Activated gamma-delta T cell treated with Interleukin-2 at 50 U/mL for 16 hours (primary cell): ENCODE measurements at places on chromosomes 3 and 15.

DNA sequence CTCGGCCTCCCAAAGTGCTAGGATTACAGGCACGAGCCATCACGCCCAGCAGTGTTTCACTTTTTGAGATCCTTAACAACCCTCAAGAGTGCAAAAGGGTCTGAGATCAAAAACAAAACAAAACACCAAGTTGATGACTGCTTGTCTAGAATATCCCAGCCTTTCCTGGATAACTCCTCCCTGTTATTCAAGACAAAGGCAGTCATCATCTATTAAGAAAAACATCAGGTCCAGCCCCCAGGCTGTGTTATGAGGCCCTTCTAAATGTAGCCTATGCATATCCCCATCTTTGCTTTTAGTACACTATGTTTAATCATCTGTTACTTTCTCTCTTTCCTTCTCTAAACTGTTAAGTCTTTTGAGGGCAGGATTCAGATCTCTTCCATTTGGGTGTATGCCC, 150.1 kb upstream of the FHIT start:
- DNase-seq: no peak

GRCh38 chr3:63497641-63498040, 154.8 kb upstream of the SNTN start:
- DNase-seq: no peak

DNA sequence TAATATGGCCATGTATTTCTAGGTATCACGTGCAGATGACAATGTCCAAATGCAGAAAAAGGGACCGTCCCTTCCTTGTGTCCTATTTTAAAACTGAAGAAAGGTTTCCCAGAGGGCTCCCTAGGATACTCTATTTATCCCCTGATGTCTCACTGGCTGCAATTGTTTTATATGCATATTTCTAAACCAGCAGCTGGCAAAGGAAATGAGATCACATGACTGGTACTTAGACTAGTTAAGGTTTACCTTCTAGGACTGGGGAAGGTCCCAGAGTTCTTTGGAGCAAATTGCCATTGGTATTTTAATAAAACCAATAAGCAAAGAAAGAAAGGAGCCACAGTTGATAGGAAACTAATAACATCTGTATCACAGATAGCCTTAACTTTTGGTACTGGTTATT, 29.5 kb downstream of the GTF2E1 start:
- DNase-seq: no peak

- no peak for DNase-seq
Measured at GRCh38 chr3:183244219-183244618, 8.8 kb upstream of the B3GNT5 start.

- no peak for DNase-seq
Measured at GRCh38 chr15:53976844-53977392, 1.3 kb upstream of the UNC13C start.

DNA sequence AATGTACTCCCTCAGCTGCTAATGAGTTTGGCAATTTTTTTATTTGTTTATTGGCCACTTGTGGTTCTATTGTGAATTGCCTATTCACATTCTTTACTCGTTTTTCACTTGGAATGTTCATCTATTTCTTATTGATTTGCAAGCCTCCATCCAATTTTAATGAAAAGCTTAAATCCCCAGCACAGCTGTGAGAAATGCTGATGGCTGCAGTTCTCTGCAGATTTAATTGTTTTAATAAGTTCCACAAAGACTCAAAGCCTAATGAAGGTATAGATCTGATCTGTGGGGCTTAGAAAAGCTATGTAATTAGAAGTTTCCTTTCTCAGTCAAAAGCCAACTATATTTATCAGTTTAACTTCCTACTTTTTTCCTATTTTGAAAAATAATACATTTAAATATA, 41.5 kb downstream of the LYZL4 start:
- no peak for DNase-seq

GRCh38 chr15:46416544-46416943, 781.7 kb downstream of the SQOR start:
- no peak for DNase-seq

DNA sequence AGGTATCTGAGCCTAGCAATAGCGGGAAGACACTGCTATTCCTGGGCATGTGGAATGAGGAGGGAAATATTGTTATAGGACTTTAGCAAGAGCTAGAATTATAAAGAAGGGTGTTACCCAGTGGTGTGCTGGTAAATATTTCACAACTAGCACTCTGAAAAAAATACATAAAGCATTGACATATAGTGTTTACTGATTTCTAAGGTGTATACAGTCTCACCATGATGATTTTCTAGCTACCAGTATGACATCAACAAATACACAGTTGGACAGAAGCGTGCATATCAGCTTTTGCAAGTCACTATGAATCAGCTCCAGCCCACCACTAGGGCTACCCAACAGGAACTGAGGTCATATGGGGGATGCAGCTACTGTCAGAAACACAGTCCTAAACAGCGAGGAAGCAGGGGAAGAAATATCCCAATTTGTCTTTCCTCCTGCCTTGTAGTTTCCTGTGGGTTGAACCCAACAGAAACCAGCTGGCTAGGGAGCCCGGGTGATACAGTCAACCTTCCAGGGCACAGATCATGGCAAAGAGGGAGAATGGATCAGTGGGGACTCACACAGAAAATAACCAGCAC, 39.6 kb downstream of the HGD start:
- no peak for DNase-seq

DNA sequence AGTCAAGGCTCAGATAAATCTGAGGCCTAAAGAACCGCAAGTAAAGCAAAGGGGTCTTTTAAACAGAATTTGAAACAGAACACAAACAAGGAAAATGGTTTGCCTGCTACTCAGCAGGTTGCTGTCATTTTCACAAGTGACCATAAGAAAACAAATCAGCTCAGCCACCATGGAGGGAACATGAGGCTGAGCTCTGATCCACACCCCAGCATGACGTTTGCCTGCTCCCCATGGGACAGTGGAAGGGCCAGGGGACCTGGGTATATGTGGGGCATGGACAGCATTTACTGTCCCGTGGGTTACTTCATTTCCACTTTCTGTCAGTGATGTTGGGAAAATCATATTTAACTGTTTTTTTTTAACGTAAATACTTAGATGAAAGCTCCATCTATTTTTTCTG, 371.2 kb downstream of the LRTM1 start:
- no peak for DNase-seq

DNA sequence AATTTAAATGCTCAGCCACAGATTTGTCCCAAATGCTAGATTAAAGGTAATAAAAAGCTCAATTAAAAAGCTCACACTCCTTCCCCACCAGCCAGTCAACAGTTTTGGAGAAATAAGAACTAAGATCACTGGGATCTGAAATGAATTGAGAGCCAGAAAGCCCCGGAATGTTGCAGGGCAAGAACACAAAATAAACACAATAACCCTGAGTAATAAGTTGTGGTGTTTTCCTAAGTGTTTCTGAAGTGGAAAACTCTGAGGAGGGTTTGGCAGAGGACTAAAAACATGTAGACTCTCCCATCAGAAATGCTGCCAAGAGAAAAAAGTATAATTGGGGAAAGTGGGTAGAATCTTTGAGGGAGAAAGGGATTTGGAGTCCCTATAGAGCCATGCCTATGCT, 127.8 kb downstream of the ABI3BP start:
- DNase-seq: no peak

DNA sequence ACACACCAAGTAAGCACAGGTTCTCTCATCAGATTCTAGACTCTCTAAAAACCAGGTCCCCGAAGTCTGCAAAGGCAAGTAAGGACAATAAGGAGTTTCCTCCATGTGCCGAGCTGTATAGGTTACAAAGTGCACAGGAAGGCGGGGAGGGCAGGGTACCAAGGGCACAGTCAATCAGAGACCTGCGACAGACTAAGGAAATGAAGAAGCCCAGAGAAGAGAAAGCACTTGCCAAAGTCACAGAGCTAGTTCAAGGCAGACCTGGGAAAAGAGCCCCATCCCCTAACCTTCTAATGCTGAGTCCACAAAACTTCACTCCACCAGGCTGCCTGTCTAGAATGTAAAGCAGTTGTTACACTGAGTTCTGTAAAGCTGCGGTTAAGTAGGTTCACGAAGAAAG, 1.7 kb downstream of the SEC13 start:
- no peak for DNase-seq

- no peak for DNase-seq
Measured at GRCh38 chr15:29242456-29243242, 27.0 kb downstream of the NSMCE3 start.

GRCh38 chr15:72231833-72232478, 966 bp upstream of the PKM start:
- DNase-seq: peak; percentile 43
